RCC 7860 (cell line): ENCODE measurements at places on chromosomes 5 and 9.

DNA sequence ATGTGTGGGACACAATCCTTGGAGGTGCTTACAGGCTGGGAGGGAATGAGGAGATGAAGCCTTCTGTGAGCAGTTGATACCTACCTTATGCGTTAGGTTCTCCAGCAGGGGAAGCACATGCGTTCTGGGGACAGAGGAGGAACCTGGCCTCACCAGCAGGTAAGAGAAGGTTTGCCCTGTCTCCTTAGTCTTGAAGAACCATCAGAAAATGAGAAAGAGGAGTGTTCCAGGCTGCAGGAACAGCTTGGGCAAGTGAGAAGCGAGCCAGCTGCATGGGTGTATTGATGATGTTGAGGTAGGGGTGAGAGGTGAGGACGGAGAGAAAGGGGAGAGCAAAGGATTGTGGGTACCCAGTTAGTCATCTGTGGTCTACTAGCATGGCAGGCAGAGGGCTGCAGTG, 156.9 kb upstream of the MVB12B start:
- DNase-seq, result no peak

- no peak for DNase-seq
Measured at GRCh38 chr5:142860270-142860669, 90.1 kb downstream of the ARHGAP26 start.

GRCh38 chr9:96232539-96233241, 69.3 kb downstream of the HSD17B3 start:
- peak; percentile 37 for DNase-seq

- DNase-seq, result no peak
Measured at GRCh38 chr9:23772385-23772783, 53.7 kb downstream of the ELAVL2 start.

DNA sequence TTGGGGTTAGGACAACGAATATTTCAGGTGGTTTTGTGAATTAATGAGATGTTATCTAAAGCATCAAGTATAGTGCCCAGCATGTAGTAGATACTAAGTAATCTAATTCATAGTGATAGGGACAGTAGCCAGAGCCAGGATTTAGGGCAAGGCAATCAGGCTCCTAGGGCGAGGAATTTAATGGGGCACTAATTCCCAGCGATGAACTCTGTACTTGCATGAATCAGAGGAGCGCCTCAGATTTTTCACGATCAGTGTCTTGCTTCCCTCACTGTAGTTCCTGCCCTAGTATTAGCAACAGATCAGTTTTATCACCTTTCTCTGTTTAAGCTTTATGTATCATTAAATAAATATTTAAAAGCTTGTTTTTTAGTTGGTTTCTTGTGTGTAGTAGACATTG, 3.1 kb downstream of the AGGF1 start:
- DNase-seq, result no peak

DNA sequence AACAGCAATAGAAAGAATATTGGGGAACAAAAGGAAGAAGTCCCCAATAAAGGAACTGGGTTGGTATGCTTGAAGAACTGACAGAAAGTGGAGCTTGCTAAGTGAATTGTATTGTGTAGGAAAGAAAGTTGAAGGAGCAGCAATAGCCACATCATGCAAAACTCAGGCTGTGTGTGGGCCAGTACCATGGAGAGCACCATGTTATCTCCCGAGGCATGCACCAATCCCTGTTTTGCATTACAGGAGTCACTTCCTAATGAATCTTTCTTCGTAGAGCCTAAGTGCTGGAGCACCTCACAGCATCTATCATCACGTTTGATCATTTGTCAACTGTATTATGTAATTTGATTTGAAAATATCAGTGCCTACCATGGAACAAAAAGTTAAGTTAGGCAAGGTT, 137.7 kb upstream of the NMUR2 start:
- no peak for DNase-seq

DNA sequence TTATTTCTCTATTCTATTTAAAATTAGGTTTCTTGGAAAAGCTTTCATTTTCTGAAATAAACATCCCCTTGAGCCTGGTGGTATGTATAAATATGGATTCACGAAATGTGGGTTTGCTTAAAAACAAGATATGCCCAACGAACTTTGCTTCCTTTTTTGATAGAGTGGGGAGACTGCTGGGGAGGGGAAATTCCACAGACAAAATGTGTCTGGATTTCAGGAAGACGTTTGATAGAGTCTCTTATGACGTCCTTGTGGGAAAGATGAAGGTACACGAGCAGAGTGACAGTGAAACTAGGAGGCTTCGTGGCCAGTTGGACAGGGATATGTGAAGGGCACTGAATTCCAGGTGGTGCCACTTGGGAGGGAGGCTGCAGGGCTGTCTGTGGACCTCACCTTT, 84.5 kb upstream of the RPS23 start:
- no peak for DNase-seq

GRCh38 chr5:172932313-172933017, 26.8 kb upstream of the RPL26L1 start:
- peak; percentile 83 for DNase-seq

DNA sequence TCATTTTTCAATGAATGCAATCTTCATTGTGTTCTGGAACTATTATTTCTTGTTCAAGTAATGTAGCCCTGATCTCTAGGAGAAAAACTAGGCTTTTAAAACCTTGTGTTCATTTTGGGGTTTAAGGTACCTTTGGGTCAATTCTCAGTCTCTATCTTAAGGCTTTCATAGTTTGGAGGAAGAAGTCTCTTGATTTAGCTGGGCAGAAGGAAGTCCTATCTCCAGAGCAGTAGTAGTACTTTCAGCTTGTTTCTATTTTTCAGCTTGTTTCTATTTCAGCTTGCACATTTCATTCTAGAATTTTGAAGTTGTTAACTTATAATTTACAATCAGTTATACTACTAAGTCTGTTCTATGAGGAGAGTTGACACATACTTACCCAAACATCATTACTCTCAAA, 15.2 kb downstream of the CSNK1G3 start:
- no peak for DNase-seq

DNA sequence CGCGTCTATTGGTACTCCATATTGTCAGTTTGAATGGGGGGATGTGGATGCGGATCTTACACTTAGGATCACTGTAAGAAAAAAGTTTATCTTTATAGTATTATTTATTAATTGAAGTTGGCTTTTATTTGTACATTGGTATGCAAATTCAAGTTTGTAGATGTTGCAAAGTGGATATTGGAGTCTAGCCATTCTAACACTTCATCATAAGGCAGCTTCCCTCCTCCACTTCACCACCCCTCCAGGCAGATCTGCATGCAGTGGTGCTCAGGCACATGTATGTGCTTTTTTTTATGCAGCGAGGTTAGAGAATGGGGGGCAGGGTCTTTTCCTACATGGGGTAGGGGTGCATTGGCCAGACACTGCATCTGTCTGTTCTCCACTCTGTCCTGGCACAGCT, 84.3 kb downstream of the IQGAP2 start:
- DNase-seq, result no peak

DNA sequence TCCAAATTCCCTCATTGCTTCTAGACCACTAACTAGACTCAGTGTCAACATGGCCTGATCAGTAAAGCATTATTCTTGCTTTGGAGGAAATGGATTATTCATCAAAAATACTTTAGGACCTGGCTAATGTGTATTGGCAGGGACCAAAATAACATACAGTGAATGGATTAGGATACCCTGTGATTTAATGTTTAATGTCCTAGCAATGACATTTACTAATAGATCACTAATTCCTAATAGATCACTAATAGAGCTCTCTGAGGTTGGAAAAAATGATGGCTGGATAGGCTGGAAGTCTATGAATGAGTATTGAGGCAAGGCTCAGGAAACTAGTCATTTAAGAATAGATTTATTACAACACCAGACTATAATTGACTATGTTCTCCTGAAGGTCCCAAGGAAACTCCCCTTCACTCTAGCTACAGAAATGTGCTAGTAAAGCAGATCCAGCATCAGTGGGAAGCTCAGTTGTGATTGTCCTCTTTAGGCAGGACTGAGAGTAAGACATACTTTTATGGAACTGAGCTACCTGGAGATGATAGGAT, 46.1 kb upstream of the CHSY3 start:
- no peak for DNase-seq

- DNase-seq, result no peak
Measured at GRCh38 chr9:10674586-10674985, 61.8 kb upstream of the PTPRD start.

GRCh38 chr5:41856644-41857491, 13.4 kb downstream of the OXCT1 start:
- DNase-seq, result peak; percentile 45

GRCh38 chr5:1411099-1411498, 34.1 kb downstream of the SLC6A3 start:
- no peak for DNase-seq

DNA sequence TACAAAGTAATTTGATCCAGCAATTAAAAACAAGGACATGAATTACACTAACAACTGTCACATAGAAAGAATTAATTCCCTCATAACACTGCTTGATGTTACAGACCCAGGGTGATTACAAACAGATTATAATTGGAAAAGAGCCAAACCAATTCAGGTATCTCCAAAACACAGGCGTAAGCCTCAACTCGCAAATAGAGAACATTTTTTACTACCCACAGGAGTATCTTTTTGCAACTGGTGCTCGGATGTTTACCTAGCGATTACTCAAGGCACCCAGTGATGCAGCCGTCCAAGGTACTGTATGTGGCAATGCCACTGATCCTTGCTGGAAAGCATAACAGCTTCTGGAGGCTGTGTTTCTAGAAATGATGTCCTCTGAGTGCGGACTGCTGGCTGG, 386.1 kb upstream of the KIF2A start:
- no peak for DNase-seq

DNA sequence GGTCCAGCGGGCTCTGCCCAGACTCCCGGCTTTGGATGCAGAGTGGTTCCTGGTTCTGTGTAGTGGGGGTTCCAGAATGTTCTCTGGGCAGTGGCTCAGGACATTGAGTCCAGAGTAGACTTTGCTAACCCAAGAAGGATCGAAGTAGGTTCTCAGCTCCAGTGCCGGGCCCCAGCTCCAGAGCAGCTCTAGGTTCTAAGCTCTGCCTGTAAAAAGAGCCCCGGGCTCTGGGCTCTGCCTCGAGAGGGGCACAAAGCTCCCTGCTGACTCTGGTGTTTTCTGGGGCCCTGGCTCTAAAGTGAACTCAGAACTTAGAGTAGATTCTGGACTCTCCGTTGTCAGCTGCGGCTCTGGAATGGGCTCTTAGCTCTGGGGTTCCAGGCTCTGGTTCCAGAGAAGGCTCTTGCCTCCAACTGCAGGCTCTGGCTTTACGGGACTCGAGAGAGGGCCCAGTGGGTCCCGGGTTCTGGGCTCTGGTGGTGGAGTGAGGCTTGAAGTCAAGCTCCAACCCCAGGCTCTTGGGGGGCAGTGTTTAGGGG, 414 bp downstream of the WDR38 start:
- no peak for DNase-seq

- DNase-seq, result no peak
Measured at GRCh38 chr5:179287631-179288030, 57.6 kb downstream of the ADAMTS2 start.

- DNase-seq, result no peak
Measured at GRCh38 chr5:155434681-155435080, 421.1 kb downstream of the KIF4B start.

DNA sequence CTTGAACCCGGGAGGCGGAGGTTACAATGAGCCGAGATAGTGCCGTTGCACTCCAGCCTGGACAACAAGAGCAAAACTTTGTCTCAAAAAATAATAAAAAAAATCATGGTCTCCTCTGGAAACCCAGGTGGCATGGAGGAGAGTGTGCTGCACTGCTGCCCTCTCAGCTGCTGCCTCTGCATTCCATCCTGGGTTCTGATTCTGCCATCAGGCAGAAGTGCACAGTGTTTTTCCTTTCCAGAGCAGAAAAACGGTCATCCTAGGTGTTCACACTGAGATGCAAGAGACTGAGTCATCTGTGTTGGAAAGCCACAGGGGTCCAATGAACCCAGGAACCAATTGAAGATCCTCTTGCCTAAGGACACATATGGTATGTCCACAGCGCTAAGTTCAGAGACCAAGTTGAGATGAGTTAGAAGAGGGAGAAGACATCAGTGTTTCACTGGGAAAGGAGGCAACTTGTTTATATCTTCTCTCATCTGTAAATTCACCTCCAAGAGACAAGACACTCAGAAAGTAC, 88.8 kb upstream of the DMRT1 start:
- peak; percentile 5 for DNase-seq

- DNase-seq, result no peak
Measured at GRCh38 chr5:118968925-118969375, 19.4 kb downstream of the DTWD2 start.

DNA sequence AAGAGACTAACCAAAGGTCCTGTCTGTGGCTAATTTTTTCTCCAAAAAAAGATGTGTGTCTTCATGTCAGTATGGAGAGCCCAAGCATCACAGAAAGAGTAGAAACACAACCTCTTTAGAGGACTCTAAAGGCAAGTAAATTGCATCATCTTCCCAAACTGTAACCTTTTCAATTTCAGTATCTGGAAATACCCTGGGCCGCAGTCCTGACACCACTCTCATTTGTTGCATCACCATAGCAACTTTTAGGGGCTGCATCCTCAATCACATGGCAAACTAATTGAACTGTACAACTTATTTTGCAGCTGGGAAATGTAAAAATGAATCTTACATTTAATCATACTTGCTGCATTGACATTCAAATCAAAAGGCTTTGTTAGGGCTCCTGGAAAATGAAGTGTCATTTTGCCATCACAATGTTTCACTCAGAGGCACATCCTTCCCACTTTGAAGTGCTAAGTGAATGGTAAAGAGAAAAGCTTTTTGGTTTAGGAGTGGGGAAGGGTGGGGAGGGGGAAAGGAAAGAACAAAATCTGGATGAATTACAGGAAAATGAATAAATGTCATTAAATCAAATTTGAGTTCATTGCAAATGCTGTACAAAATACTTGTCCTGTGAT, 60.6 kb upstream of the GRIA1 start:
- DNase-seq, result no peak

DNA sequence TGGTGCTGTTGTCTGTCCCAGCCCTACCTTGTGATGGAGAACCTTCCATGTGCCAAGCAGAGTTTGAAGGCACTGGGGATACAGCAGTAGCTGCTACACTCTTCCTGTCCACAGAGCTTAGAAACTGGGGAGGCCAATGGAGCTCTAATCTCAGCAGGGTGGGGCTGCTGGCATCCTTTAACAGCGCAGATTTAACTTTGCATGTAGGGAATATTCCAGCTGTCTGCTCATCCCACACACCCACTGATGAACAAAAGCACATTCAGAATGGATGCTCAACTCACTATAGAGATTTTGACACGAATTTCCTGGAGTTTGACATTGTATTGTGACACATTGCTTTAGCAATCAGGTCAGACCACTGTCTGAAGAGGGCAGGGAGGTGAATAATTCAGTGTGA, 49.0 kb downstream of the TMEM215 start:
- no peak for DNase-seq

GRCh38 chr5:150224483-150225027, 34.7 kb downstream of the SLC6A7 start:
- DNase-seq, result no peak

DNA sequence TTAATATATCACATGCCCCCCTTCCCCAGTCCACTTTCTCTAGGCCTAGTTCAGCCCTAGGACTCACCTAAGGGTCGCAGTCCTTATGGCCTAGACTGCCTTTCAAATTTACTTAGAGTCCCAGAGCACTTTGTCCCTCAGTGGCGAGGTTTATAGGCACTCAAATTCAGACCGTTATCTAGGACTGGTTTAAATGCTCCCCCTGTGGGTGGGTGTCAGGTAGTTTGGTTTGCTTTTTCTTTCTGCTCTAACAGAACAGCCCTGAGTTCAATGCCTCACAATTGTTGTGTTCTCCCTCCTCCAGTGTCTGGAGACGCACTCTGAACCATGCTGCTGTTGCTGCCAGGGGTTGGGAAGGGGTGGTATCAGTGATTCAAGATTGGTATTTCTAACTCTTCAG, 317.1 kb downstream of the MAT2B start:
- DNase-seq, result no peak

- DNase-seq, result no peak
Measured at GRCh38 chr9:120438836-120439546, 141.0 kb downstream of the CDK5RAP2 start.

- DNase-seq, result no peak
Measured at GRCh38 chr5:179572386-179572785, 22.0 kb downstream of the RUFY1 start.
